ENCODE measurements at places on chromosomes 2 and 18. TPM values are rescaled to one million over a fixed set of nuclear protein-coding genes. Genes with fewer than 3 reads are reported as not detected.
A peak's percentile ranks its signal among the peaks of the same experiment; 100 is the strongest.

Gene ERICH2
- 9.6 TPM for polyA plus RNA-seq

Gene ASXL3
- 5.6 TPM for polyA plus RNA-seq

Gene RAD51AP2
- polyA plus RNA-seq = 0.69 TPM

GRCh38 chr18:1680108-1680507 is 775.4 kb downstream of the ADCYAP1 start:
- DNase-seq = no peak

DNA sequence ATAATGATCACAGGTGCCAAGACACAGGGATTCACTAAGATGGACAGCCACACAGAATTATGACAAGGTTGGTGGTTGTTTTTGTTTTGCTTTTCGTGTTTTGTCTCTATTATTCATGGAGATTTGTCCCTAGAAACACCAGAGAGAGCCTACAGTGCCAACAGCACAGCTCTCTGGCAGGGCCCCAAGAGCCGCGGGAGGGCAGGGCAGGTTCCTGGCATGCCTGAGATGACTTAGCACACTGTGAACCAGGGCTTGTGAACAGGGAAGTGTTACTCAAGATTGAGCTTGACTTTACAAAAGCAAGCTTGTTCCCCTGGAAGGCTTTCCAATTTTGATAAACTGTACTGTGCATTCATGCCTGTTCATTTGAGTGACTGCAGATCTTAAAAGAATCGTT is 437.4 kb upstream of the SALL3 start:
- peak; percentile 35 for DNase-seq

GRCh38 chr18:44541159-44541558 is 139.5 kb upstream of the SETBP1 start:
- no peak for DNase-seq

GRCh38 chr18:23956483-23956882 is 58.1 kb upstream of the TTC39C start:
- DNase-seq = no peak

DNA sequence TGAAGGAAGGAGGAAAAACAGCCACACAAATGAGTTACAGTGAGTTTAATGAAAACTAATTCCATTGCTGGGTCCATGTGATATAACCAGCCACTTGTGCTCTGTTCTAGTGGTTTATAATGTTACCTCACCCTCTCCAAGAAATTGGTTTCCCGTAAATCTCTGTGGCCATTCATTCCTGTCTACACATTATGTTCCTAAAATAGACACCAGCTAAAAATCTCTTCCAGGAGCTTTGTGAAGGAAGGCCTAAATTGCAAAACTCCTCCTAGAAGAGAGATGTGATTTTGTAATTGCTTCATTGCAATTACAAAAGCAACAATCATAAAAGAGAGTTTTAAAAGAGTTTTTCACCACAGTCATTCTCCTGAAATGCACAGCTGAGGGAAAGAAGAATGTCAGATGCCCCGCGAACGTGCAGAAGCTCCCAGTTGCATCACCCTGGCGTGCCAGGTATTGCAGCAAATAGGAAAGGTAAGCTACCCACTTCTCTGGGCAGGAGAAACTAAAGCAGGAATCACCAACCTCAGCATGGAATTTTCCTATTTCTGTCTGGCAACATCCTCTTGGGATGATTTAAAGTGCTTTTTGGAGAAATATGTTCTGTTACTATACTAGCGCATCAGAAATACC is 1.7 kb downstream of the SCN1A start:
- DNase-seq = no peak

DNA sequence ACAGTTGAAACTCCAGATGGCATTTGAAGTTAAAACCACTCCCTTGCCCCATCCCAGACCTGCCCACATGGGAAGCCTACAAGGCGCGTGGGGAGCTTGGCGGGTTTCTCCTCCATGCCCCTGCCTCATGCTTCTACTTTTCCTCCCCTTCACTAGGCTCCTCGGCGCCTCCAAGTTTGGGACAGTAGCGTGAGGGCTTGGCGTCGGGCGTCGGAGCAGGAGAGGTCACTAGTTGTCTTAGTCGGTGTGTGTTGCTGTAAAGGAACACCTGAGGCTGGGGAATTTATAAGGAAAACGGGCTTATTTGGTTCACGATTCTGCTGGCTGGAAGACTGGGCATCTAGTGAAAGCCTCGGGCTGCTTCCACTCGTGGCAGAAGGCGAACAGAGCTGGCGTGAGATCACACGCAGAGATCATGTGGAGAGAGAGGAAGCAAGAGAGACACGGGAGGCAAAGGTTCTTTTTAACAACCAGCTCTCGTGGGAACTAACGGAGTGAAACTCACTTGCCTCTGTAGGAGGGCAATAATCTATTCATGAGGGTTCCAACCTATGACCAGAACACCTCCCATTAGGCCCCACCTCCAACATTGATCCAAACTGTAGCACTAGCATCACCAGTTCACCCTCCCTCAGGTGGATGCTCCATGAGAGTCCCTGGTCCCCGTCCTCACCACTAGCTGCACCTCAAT is 25.3 kb downstream of the ITM2C start:
- DNase-seq = no peak

DNA sequence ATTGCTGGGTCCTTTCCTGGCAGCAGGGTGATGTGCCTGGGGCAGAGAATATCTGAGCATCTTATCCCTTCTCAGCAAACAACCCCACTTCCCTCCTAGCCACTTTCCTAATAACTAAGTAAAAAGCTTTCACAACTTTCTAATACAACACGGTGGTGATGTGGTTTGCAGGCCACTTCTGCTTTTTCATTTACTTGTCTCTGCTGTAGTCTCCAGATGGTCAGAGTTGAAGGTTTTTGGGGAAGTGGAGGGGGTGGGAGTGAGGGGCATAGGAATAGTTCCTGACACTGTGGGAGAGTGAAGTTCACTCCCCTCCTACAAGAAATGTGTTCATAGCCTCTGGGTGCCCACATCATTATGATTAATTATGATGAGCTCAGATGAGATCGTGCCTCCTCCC is 11.6 kb downstream of the OXER1 start:
- DNase-seq = no peak

DNA sequence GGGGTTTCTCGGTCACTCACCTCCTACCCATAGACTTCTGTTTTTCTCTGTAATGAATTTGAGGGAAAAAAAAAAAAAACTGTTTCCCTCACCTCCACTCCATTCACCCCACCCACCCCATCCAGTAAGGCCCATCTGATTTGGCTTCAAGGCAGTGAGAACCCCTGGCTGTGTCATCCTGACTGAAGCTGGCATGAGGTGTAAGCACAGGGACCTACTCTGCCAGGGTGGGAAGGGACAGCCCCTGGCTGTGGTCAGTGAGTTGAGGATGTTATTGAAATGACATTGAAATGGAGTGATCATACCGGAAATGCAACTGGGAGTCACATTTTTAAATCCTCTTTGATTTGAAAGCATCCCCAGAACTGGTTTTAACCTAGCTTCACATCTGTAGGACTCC is 19.1 kb upstream of the BCL2L11 start:
- no peak for DNase-seq

- no peak for DNase-seq
Measured at GRCh38 chr2:954687-955000, 4.0 kb downstream of the SNTG2 start.
